Activated CD8-positive, alpha-beta memory T cell treated with anti-CD3 and anti-CD28 coated beads for 48 hours (primary cell): ENCODE measurements at places on chromosomes 1 and 21.

DNA sequence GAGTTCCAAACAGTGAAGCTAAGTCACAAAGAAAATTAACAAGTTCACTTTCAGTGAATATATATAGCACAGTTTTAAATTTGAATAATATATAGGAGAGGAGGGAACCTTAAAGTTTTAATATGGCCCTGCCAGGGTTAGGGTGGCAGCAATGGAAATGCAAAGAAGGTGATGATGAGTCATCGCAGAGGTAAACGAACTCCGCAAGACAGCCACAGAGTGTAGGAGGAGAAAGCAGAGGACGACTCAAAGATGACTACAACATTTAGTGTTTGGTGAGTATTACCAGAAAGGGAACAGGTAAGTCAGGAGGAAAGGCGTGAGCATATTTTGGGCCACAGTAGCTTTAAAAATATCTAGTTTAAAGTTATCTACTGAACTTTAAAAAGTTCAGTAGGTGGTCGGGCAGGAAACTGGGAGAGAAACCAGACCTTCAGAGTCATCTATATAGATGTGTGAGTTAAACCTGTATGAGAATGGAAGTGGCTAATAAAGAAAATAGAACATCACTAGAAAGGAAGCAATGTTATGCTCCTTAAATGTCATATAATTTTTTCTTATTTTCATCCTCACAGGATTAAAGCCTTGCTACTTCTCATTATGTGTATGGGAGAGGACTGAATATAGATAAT lies 75.7 kb downstream of the UCHL5 start:
- DNase-seq = no peak

GRCh38 chr1:112589766-112590165 lies 29.2 kb downstream of the ST7L start:
- no peak for DNase-seq

DNA sequence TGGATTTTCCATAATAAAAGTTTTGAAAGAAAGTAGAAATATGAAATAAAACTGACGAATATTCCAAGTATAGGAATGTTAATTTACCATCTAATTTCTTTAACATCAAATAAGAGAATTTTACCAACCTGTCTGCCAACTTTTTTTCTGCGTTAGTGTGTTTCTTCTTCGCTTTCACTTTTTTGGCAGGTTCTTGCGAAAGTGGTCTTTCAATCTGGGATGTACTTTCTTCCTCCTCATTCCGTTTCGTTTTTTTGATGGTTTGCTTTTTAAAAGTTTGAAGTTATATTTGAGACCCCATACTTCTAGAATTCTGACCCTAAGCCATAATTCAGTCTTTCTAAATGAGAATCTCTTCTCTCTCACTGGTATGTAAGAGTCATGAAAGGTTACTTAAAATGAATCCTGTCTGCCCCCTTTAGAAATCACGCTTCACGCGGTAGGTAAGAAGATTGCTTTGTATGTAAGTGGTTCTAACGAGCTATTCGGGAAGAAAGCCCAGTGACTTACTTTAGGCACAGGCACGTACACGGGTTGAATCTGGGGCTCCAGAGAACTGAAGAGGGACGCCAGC lies 580 bp downstream of the RBM34 start:
- peak; percentile 11 for DNase-seq

GRCh38 chr1:228396770-228397662 lies 9.6 kb downstream of the TRIM11 start:
- DNase-seq = no peak

- DNase-seq = no peak
Measured at GRCh38 chr1:71521655-71522264, 440.9 kb upstream of the ZRANB2 start.

DNA sequence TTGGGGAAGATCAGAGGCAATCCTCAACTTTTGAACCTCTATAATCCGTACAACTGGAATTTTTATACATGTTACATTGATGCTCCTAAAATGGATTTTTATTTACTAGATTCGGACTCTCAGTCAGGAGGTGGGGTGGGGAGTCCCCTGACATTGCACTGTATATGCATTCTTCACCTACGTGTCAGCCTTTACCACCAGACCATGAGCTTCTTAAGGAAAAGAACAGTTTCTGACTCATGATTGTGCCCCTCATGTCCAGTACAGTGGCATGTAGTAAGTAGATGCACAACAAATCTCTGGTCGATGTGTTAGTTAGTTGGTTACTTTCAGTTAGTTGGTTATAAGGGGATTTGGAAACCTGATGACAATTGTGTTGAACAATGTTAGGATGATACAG lies 15.4 kb downstream of the LPAR3 start:
- DNase-seq = no peak

DNA sequence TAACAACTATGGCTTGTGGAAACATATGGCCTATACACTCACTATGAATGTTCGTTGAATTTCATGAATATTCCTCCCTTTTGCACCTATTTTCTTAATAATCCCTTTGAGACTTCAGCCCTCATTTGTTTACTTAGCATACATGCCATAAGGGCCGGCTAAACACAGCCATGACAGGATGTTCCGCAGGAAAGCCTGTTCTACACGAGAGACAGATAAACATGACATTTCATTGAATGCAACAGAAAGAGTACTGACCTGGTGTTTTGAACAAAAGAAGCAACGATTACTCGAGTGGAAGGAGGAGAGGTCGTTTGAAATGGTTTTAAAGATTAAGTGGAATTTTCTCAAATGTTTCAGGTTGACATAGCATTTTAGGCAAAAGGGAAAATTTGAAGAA lies 459.5 kb upstream of the CXADR start:
- no peak for DNase-seq

GRCh38 chr1:30663596-30664091 lies 59.7 kb downstream of the MATN1 start:
- DNase-seq = no peak

DNA sequence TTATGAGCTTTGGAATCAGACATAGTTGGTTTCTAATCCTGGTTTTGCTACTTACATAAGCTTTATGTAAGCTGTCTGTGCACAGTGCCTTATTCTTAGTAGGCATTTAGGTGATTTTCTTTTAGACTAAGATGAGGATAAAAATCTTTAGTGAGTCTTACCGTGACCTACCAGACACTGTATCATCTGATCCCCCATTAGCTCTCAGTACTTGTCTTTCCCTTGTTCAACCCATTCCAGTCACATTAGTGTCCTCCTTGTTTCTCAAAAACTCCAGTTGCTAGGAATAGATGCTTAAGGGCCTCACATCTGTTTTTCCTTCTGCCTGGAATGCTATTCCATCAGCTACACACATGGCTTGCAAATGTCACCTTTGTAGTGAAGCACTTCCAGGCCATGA lies 18.8 kb downstream of the PPP1R12B start:
- no peak for DNase-seq

GRCh38 chr1:212507369-212507768 lies 74.6 kb downstream of the NENF start:
- no peak for DNase-seq

- no peak for DNase-seq
Measured at GRCh38 chr1:242178924-242179708, 180.2 kb upstream of the MAP1LC3C start.

DNA sequence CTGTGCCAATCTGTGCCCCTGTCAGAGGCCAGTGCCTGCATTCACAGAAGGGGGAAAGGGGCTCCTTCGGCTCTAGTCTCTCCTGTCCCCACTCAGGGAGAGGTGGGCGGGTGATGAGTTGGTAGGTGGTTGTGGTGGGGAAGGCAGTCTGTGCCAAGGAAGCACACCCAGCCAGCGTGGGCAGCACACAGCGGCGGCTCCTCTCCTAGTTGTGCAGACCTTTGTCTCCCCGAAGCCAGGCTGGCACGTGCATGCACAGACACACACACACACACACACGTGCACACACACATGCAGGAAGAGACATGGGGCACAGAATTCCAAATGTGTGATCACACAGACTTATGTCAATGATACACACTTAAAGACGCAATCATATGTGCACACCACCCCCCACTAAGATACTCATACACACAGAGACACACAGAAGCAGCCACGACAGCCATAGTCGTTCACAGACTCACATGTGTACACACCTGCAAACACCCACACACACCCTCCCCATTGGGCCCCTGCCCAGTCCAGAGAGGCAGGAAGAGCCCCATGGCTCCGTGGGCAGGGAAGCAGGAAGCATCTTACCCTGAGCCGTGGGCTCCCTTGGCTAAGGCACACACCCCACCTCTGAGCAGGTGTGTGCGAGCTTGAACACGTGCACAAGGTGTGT lies 16.4 kb downstream of the RIMS3 start:
- DNase-seq = no peak

DNA sequence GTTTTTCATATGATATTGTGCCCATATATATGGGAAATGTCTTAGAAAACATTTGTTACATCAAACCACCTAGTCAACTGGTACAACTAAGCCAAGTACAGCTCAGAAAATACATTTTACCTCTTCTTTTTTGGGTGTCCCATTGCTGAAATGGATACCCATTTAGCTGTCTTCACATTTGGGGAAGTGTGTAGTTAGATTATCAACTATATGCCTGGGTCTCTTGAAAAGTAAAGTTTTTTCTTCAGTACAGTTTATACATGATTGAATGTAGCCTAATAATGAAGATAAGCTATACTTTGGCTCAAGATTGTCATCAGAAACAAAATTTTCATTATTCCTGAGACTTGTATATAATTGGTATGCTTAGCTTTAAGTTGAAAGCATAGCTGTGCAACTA lies 2.0 kb downstream of the AGO3 start:
- DNase-seq = no peak

DNA sequence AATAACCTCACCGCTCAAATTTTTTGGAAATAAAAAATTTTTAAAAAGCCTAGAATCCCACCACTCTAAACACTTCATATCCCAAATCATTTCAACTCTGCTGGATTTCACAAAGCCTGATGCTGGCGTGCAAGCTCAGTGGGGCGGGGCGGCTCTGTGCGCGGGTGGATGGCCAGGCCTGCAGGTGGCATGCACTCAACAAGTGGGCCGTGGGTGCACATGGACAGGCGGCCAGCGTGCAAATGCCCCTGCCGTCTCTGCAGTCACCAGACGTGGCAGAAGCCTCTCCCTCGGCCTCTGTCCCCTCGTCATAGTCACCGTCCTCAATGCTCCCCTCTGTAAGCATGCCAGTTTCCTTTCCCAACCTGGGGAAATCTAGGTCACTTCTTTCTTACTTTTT lies 6.6 kb upstream of the PDE9A start:
- DNase-seq = no peak

- DNase-seq = no peak
Measured at GRCh38 chr1:97797403-97798183, 123.2 kb downstream of the DPYD start.

- no peak for DNase-seq
Measured at GRCh38 chr21:15254111-15254510, 189.3 kb upstream of the NRIP1 start.
